Tibial nerve (tissue), 4 donors: ENCODE measurements at places on chromosomes 12 and 14. TPM values are rescaled to one million over a fixed set of nuclear protein-coding genes. Genes with fewer than 3 reads are reported as not detected.

DNA sequence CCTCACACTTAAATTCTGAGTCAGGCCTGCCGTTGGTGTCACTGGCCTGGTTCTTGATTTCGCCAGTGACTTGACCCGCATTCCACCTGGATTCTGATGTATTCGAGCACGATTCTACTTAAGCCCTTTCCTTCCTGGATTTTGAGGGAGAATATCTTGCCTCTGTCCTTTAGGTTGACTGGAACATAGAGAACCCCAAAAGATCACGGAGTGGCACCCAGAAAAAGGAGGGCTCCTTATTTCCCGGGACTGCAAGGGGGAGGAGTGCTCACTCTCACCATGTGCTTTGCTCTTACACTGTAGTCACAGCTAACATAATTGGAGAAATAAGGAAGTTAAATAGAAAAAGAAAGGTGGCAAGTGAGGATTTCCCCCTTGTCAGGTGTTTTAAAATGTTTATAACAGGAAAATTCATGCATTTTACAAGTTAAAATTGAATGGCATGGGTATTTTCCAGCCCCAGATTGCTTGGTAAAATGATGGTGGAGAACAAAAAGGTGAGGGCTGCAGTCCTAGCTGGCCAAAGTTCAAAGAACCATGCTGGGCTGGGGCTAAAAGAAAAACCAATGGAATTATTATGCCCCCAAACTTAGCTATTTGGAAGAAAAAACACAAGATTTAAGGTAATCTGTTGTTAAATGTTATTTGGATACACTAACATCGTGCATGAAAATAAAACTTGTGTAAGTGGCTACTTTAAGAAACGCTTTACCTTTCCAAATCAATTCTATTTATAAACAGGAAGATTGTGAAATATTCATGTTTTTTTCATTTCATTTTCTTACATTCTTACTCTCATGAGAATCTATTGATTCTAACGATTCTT, 8.9 kb downstream of the FOXA1 start:
- no peak overlapping the region for H3K4me3 ChIP-seq
- no peak overlapping the region for H3K27ac ChIP-seq
- H3K4me1 ChIP-seq, result no peaks in the 10 kb centered on the region
- no peaks in the 10 kb centered on the region for H3K36me3 ChIP-seq

- no peak overlapping the region for H3K27ac ChIP-seq
- DNase-seq, result no peak
- H3K4me3 ChIP-seq, result no peak overlapping the region
Observed at GRCh38 chr14:98997526-98998205, 274.3 kb downstream of the BCL11B start.

DNA sequence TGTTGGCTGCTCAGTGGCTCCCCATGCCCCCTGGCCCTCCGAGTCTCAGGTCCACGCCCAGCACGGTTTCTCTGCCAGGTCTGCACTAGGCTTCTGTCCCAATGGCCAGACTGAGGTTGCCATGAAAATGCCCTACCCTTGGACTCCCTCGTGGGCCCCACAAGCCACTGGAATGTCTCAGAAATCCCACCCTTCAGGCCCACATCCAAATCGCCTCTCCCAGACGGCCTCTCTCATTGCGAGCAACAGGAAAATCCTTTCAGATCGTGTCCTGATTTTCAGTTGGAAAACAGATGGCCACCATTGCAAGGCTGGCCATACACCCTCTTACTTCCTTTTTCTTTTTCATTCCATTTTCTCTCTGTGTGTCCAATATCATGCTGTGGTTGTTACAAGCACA, 77.3 kb downstream of the IRF2BPL start:
- no peaks in the 10 kb centered on the region for H3K27me3 ChIP-seq
- no peak overlapping the region for H3K4me3 ChIP-seq
- no peaks in the 10 kb centered on the region for H3K36me3 ChIP-seq
- H3K4me1 ChIP-seq, result peaks cover 6% of the 10 kb centered on the region
- H3K27ac ChIP-seq, result no peak overlapping the region

- H3K4me1 ChIP-seq, result no peaks in the 10 kb centered on the region
- H3K36me3 ChIP-seq, result no peaks in the 10 kb centered on the region
- no peak overlapping the region for H3K4me3 ChIP-seq
- H3K27ac ChIP-seq, result no peak overlapping the region
- DNase-seq, result no peak
Observed at GRCh38 chr14:61950340-61950739, 188.1 kb downstream of the SNAPC1 start.

DNA sequence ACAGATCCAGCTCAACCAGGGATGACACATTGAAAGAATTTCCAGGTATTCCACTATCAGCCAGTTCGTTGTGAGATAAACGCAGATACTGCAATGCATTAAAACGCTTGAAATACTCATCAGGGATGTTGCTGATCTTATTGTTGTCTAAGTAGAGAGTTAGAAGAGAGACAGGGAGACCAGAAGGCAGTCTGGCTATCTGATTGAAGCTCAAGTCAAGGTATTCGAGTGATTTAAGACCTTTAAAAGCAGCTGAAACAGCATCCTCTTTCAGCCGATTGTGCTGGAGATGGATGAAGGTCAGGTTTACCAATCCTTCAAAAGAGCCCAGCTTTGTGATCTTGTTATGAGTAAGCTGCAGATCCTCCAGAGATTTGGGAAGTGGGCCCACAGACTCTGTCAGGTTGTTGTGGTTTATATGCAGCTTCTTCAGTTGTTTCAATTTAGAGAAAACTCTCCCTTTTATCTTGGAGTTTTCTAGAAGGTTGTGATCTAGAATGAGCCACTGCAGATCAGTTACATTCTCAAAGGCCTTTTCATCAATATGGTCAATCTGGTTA, 3.0 kb downstream of the LUM start:
- no peaks in the 10 kb centered on the region for H3K36me3 ChIP-seq
- H3K27ac ChIP-seq, result peak overlapping the region; percentile 64
- H3K4me1 ChIP-seq, result no peaks in the 10 kb centered on the region
- H3K27me3 ChIP-seq, result no peaks in the 10 kb centered on the region
- H3K4me3 ChIP-seq, result no peak overlapping the region

DNA sequence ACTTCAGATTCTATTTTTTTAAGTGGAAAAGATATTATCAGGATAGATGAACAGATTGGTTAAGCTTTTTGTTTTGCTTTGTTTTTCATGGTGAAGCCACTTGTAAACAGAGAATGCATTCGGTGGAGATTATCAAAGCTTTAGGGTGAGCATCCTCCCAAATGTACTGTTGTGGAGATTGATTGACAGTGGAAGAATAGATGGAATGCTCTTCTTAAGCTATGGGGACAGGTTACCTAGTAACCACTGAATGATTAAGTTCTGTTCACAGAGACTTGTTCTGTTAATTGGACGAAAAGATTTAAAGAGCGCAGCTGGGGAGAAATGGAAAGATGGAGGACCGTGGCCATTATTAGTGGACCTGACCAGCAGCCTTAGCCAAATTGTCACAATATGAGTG, 21.8 kb upstream of the SPATA7 start:
- no peaks in the 10 kb centered on the region for H3K27me3 ChIP-seq
- DNase-seq, result no peak
- no peak overlapping the region for H3K4me3 ChIP-seq

DNA sequence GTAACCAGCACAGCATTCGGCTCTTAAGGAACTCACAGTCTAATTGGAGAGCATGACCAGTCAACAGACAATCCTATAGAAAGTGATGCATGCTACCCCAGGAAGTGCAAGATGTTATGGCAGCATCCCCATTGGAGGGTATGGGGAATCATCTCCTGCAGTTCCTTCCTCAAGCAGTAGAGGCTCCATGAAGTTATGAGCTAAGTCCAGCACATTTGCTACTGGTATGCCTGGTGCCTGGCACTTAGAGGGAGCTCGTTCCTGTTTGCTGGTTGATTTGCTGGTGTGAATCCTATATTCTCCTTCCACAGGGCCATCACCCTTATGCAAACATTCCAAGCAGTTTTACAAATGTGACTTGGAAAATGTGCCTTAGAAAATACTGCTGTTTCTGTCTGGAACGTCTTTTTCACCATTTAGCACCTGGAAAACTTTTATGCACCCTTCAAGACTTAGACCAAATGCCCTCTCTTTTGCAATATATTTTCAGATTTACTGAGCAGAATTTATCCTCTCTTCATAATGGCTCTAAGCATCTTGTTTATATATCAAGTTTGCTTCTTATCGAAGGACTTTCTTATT, 136.1 kb upstream of the WSCD2 start:
- H3K36me3 ChIP-seq, result no peaks in the 10 kb centered on the region
- DNase-seq, result no peak
- H3K4me3 ChIP-seq, result no peak overlapping the region
- H3K27ac ChIP-seq, result no peak overlapping the region
- H3K27me3 ChIP-seq, result no peaks in the 10 kb centered on the region

DNA sequence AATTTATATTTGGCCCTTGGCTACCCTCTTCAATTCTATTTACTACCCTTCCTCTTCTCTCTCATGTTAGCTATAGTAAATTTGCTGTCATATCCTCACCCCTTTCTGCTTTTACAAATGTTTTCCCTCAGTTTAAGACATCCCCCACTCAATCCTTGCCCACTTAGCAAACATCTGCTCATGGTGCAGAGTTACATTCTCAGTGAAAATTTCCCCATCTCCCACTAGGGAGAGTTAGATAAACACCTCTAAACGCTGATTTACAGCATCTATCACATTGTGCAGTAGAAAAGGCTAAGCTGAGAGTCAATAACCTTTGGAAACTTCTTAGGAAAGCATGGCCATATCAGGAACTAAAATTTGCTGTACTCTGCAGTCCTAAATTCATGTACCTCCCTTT, 69.0 kb downstream of the DENND5B start:
- H3K36me3 ChIP-seq, result no peaks in the 10 kb centered on the region
- no peak for DNase-seq
- no peaks in the 10 kb centered on the region for H3K27me3 ChIP-seq
- H3K4me1 ChIP-seq, result peaks cover 45% of the 10 kb centered on the region

DNA sequence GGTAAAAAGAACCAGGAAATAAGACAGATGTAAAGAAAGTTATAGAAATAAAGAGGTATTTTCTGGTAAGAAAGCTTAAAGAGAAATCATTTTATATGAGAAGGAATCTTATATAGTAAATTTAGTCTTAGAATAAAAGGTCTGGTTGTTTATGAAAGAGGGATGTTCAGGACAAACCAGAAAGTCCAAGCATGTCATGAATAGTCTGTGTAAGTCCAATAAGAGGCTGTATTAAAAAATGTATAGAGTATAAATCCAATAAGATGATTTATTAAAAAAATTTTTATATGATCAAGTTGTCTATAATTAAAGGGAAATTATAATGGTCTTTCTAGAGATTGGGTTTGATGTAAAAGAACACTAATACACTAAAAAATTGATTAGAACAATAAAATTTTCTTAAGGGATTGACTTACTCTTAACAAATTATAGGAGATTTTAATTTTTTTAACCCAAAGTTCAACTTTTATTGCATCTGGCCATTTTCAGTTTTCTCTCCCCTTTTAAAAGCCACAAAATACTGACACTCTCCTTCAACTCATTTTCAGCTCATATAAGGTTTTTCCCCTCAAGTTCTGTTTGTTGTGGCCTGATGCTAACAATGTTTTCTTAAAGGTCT, 35.1 kb downstream of the ST8SIA1 start:
- no peaks in the 10 kb centered on the region for H3K36me3 ChIP-seq
- no peak for DNase-seq
- no peak overlapping the region for H3K27ac ChIP-seq
- no peaks in the 10 kb centered on the region for H3K4me1 ChIP-seq
- H3K27me3 ChIP-seq, result no peaks in the 10 kb centered on the region

- no peaks in the 10 kb centered on the region for H3K27me3 ChIP-seq
- H3K27ac ChIP-seq, result no peak overlapping the region
- H3K4me3 ChIP-seq, result no peak overlapping the region
- DNase-seq, result no peak
- no peaks in the 10 kb centered on the region for H3K36me3 ChIP-seq
Observed at GRCh38 chr14:102688290-102688689, 89.0 kb upstream of the TRAF3 start.

DNA sequence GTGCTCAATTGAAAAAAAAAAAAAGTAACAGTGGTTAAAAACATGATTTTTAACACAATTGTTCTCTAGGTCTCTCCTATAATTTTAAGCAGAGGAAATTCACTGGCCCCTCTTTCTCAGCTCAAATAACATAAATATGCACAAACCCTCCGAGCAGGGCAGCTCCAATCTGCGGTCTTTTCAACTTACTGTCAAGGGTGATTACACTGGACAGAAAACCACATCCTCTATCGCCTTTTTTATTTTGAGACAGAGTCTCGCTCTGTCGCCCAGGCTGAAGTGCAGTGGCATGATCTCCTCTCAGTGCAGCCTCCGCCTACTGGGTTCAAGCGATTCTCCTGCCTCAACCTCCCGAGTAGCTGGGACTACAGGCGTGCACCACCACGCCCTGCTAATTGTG, 16.5 kb upstream of the GABARAPL1 start:
- H3K27me3 ChIP-seq, result no peaks in the 10 kb centered on the region
- H3K4me1 ChIP-seq, result no peaks in the 10 kb centered on the region
- H3K36me3 ChIP-seq, result no peaks in the 10 kb centered on the region
- no peak overlapping the region for H3K4me3 ChIP-seq
- no peak for DNase-seq
- H3K27ac ChIP-seq, result no peak overlapping the region

DNA sequence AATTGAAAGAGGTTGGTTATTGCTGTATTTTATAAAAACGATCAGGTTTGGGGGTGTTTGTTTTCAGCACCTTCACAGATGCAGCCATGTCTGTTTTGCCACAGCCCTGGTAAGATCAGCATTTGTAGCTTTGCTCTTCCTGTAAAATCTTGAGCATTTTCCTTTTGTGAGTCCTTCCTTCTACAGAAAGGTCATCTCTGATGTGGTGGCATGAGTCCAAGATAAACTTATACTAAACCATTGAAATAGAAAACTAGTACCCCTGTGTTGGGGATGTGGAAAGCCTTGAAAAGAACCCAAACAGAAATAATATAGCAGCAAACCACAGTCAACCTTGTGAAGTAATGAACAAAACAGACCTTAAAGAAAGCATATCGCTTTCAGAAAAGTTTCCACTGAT, 85.5 kb downstream of the TGFB3 start:
- H3K36me3 ChIP-seq, result no peaks in the 10 kb centered on the region
- no peak overlapping the region for H3K27ac ChIP-seq
- H3K4me1 ChIP-seq, result no peaks in the 10 kb centered on the region
- no peak for DNase-seq

DNA sequence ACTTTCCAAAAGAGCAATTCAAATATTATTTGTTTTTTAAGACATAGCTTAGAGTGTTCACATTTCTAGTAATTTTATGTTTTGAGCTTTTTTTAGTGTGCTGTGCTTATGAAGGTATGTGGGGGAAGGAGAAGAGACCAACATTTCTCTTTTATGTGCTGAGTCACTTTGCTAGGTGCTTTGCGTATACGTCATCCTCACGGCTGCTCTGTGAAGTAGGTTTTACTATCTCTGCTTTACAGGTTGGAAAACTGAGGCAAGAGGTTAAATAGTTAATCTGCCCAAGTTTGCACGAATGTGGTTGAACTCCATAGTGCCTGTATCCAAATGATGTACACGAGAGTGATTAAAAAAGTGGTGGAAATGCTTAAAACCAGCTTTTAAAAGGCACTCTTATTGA, 75.9 kb downstream of the AEBP2 start:
- no peaks in the 10 kb centered on the region for H3K36me3 ChIP-seq
- no peaks in the 10 kb centered on the region for H3K4me1 ChIP-seq
- H3K27me3 ChIP-seq, result no peaks in the 10 kb centered on the region
- no peak overlapping the region for H3K4me3 ChIP-seq
- H3K27ac ChIP-seq, result no peak overlapping the region
- no peak for DNase-seq

GRCh38 chr14:53979113-53979681, 22.6 kb upstream of the BMP4 start:
- H3K36me3 ChIP-seq, result no peaks in the 10 kb centered on the region
- H3K4me3 ChIP-seq, result no peak overlapping the region
- H3K27ac ChIP-seq, result no peak overlapping the region
- no peaks in the 10 kb centered on the region for H3K4me1 ChIP-seq

The CMA1 gene
- total RNA-seq, result not detected

The TXNDC16 gene
- 12.1 TPM for total RNA-seq
